ENCODE measurements at places on chromosomes 2 and 18. TPM values are rescaled to one million over a fixed set of nuclear protein-coding genes. Genes with fewer than 3 reads are reported as not detected.
A peak's percentile ranks its signal among the peaks of the same experiment; 100 is the strongest.

DNA sequence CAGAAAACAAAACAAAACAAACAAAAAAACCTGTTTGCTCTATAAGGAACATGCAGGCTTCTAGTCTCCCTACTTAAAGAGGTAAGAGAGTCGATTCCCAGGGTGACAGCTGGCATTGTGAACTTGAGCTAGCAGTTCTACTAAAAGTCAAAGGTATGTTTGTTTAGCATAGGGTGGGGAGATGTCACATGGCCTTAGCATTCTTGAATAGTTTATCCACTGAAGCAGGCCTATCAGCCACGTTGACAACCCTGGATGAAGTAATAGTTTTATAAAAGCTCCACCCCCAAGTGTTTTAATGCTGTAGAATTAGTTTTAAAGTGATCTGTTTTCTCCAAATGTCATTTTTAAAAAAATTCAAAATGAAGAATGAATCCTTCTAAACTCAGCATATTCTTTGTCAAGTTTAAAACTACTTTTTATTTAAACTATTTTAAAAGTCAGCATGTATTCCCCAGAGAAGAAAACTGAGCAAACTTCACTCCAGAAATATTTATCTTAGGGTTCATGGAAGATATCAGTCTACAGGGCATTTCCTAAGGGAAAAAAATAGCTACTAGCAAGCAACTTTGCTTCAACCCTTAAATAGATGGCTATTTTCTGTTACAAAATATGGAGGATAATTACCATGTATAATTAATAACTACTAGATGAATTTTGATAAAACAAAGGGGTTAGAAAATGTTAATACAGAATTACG is 1.7 kb downstream of the MYOM1 start:
- no peak for ATAC-seq

GRCh38 chr2:228239207-228239906 is 57.9 kb upstream of the SPHKAP start:
- ATAC-seq = no peak

GRCh38 chr18:62838475-62839098 is 123.2 kb downstream of the PHLPP1 start:
- no peak for ATAC-seq

- no peak for ATAC-seq
These were observed 335.8 kb downstream of the AGPS start for GRCh38 chr2:177728399-177728765.

DNA sequence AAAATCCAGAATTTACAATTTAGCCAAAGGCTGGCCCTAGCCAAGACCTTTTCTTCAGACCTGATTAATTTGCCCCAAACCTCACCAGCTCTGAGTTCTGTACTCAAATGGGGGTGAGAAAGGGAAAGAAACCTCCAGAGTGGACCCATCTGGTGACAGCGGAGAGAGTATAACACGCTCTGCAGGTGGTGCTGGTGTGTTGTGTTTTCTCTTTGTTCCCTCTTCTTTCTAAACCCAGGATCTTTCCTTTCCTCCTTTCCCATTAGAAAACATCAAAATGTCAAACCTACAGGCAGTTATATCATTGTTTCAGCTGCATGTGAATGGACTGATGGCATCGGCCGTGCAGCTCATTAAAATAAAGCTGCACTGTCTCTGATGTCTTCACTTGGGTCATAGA is 253.2 kb upstream of the SP5 start:
- ATAC-seq = no peak

DNA sequence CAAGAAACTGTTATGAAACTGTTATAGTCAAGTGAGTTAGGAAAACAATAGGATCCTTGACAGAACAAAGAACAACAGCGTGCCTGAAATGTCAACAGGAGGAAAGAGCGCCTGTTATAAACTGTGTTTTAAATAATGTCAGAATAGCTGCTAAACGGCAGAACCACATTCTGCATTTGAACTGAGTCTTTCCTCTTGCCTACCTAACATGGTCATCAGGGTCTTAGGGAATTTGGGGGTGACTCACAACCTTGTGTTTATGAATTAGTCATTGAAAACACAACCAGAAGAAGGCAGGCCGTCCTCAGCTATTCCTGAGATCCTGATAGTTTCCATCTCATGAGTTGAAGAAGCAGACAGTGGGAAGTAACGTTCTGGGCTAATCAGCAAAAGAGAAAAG is 222.0 kb upstream of the FN1 start:
- ATAC-seq = no peak

The GKN2 gene
- not detected for total RNA-seq

The RPIA gene
- 24.4 TPM for total RNA-seq

DNA sequence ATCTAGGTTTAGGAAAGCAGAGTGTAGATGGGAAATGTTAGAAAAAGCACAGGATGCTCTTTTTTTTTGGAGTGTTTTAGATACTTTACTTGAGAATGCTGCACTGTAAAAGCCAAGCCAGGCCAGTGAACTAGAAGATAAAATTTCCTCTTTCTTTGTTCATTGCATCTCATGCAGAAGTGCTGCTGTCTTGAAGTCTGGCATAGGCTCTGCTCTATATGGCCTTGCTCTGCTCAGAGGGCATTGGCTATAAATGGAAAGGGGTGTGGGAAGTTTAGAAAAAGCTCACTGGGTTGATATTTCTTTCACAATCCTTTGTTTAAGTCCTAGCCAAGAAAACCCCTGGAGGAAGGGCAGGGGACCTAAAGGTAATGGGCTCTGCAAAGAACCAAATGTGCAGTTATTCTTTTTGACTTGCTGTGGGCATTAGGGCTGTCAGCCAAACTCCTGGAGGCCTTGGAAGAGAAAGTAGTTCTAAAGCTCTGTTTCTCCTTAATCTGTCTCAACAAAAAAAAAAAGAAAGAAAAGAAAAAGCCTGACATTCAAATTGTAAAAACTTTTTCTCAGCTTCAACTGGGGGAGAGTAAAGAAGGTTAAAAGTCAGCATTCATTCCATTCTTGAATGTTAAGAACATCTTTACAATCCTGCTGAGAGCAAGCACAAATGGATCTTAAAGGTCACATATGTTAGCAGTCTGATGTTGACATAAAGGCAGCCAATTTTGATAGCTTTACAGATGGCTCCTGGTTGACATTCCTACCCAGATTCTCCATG is 338.3 kb downstream of the GULP1 start:
- ATAC-seq = no peak

GRCh38 chr2:123453772-123454171 is 571.3 kb upstream of the CNTNAP5 start:
- ATAC-seq = no peak

DNA sequence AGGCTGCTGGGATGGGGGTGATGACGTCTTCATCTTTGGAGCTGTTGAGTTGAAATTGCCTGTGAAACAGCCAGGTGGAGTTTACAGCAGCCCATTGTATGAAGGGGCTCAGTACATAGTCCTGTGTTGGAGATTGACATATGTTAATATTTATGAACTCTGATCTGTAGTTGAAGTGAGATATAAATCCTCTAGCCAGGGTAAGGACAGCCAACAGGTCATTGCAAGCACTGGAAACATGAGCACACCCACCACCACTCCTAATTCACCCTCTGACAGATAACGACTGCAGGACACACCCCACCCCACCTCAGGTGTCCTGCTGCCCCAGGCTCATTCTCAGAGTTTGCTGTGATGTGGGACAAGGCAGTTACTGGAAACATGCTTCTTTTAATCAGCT is 112.4 kb upstream of the TRIB2 start:
- ATAC-seq = no peak

DNA sequence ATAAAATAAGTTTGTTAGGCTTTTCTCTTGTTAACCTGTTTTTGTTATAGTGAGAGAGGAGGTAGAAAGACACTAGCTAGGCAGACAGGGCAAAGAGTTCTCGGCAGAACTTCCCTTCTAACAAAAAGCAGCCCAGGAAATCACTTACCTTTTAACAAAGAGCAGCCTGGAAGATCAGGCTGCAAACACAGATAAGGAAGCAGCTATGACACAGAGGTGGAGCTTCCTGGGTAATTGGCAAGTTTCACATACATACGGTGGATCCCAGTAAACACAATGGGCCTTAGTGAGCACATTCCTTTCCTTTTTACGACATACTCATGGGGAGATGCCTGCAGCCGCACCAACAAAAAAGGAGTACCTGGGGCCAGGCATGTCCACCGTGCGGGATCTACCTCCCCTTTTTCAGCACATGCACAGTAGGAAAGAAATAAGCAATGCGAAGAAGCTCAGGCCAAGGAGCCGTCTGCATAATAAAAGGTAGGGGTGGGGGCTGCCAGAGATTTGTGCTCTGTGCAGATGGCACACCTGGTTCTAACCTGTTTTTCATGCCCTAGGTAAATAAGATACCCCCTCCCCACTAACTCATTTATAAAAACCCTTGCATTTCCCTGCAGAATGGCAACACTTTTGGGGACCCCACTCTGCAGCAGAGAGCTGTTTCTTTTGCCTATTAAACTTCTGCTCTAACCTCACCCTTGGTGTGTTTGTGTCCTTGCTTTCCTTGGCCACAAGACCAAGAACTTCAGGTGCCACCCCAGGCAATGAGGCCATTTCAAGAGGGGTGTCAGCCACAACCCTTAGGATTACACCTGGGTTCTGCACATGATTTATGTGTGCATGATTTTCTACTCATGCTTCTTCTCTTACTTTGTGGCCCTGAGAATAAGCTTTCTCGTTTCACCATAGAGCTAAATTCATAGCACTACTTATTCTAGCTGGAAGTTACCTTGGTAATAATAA is 26.5 kb downstream of the MDH1 start:
- ATAC-seq = no peak

- no peak for ATAC-seq
These were observed 1123.3 kb upstream of the ACVR2A start for GRCh38 chr2:146721486-146721885.

DNA sequence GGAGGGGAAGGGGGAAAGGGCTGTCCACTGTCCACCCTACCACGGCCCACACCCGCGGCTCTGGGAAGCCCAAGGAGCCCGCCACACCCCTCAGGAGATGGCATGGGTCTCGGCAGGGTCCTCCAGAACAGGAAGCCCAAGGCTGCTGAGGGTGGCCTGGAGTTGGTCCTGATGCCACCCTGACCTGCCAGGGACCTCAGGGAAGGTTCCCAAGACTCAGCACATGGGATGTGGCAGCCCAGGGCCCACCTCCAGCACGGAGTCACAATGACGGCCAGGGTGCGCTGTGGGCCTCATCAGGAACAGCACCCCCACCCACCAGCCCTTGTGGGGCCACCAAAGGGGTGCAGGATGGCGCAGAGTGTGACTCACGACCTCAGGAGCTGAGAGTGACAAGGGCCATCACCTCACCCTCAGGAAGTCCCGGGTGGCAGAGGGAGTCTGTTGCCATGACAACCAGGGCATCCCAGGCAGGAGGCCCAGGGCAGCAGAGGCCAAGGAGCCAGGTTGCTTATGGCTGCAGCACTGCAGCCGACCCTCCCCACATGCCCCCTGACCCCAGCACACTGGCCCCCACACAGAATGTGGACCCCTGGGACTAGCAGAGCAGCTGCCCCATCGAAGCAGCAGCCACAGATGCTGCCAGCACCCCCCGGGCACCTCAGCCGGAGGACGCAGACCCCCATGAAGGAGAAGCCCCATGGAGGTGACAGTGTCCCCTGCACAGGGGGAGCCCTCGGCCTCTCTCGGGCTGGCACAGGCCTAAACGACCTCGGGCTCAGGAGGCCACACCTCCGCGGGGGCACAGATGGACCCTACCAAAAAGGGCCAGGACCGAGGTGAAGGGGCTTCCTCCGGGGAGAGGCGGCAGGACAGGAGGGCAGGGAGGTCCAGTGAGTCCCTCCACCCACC is 34.3 kb downstream of the KIF1A start:
- peak; percentile 36 for ATAC-seq

The PLA2R1 gene
- total RNA-seq = not detected

- ATAC-seq = no peak
These were observed 151.7 kb upstream of the ZNF521 start for GRCh38 chr18:25503567-25504081.

GRCh38 chr2:147231081-147231480 is 613.7 kb upstream of the ACVR2A start:
- ATAC-seq = peak; percentile 73

The M1AP gene
- total RNA-seq = not detected

DNA sequence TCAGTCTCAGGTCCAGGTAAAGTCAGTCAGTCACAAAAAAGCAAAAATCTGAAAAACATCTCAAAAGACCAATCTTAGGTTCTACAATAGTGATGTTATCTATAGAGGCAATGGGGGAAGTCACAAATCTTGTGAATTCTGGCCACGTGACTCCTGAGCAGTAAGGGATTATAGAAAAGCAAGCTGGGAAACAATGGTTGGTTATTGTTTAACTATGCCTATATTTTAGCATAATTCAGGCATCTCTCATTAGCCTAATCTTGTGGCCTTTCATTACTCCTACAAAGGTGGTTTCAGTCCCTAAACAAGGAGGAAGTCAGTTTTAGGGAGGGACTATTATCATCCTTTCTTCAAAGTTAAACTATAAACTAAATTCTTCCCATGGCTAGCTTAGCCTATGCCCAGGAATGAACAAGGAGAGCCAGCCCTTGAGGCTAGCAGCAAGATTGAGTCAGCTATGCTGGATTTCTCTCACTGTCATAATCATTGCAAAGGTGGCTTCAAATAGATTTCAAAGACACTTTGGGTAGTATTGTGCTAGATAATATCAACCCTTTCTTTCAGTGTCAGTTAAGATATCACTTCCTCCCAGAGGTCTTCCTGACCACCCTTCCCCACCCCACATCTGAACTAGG is 56.4 kb upstream of the ITGA6 start:
- ATAC-seq = no peak

- no peak for ATAC-seq
These were observed 20.8 kb upstream of the C2orf74 start for GRCh38 chr2:61141151-61141550.

DNA sequence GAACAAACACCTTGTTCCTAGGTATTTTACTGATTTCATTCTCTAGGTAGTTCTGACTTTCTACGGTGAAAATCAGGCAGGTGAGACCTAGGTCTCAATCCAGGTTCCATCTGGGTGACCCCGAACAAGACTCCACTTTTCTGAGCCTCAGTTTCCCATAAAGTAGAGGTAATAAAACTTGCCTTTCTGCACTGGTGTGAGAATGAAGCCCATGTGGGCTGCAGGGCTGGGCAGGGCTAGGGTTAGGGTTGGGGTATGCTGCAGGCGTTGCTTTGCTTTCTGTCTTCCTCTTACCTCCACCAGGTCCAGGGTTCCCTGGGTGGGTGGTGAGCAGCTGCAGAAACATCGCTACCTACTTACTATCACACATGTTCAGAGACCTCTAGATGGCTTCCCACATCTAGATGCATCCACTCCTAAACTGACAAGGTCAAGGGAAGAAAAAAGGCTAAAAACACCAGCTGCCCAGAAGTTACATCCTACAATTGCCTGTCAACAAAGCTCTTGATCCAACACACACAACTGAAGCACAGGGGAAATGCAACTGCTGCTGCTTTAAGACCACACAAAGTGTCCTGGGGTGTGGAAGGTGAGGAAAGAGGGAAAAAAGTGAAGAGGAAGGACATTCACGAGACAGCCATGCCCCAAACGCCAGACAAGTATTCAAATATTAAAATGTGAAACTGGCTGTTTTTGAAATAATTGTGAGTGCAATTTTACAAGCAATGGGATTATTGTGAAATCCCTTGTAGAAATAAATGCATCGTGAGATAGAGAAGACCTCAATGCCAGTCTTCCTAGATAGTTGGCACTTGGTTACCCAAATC is 23.5 kb downstream of the MBP start:
- ATAC-seq = no peak

The KCNE4 gene
- total RNA-seq = not detected

The UGT1A4 gene
- not detected for total RNA-seq
